ENCODE measurements at places on chromosomes 13 and 19.

DNA sequence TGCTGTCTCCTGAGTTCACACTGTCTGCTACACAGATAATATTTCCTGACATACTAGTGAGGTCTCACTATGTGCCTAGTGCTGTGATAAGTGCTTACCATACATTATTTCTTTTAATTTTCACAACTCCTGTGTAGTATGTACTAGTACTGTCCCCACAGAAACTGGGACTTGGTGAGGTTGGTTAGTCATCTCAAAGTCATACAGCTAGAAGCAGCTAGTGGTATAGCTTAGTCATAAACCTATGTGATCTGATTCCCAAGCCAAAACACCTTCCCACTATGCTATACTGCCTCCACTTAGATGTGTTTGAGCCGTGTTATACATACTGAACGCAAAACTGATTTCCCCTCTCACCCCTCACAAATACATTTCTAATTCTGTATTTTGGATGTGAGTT, 10.5 kb downstream of the MTMR6 start:
- peak; percentile 38 for DNase-seq

- peak; percentile 59 for DNase-seq
Measured at GRCh38 chr19:8004723-8005513, 523 bp downstream of the ELAVL1 start.

DNA sequence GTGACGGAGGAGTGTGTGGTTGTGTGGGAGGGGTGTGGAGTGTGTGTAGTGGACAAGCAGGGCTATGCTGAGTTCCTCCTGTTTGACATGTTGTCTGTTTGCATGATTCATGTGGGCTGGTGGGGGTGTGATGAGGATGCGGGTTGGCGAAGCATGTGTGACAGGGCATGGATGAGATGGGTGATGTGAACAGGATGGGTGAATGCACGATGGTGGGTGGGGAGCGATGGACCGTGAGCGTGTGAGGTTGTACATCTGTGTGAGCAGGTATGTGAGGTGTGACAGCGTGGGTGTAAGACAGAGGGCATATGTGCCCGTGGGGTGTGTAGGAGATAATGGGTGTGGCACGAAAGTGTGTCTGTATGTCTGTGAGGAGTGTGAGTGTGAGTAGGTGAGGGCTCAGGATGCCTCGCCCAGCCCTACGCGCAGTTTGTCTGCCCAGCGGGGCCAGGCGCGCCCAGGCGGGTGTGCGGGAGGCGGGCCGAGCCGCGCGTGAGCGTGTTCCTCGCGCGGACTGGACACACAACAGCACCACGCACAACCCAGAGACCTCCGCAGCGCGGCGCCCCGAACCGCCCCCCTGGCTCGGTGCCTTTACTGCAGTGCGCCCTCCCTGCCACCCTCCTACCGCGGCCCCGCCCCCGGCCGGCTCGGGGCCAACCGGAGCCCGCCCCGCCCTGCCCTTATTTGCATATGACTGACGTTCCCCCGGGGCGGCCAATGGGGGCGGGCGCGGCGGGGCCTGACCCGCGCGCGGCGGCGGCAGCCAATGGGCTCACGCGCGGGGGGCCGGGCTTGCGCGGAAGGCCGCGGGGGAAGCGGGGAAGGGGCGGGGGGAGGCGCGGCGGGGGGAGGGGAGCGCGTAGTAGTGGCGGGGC, 14.4 kb downstream of the CIC start:
- DNase-seq, result peak; percentile 92

DNA sequence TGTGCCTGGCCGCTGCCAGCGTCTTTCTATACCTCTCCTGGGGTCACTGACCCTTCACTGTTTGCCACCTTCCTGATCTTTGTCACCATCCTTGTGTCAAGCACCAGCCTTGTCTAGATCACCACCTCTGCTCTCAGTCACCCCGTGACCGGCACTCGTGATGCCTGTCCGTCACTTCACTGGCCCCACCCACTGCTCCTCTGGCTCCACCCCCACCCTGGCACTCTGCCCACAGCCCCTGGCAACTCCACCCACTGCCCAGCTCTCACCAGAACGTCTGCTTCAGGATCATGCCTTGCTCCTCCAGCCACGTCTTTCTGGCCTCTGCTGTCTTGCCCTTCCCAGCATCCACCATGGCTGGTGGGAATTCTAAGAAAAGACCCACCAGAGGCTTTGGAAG, 24.8 kb upstream of the PLA2G4C start:
- DNase-seq, result no peak

- no peak for DNase-seq
Measured at GRCh38 chr19:18687740-18688465, 4.4 kb downstream of the CRTC1 start.

DNA sequence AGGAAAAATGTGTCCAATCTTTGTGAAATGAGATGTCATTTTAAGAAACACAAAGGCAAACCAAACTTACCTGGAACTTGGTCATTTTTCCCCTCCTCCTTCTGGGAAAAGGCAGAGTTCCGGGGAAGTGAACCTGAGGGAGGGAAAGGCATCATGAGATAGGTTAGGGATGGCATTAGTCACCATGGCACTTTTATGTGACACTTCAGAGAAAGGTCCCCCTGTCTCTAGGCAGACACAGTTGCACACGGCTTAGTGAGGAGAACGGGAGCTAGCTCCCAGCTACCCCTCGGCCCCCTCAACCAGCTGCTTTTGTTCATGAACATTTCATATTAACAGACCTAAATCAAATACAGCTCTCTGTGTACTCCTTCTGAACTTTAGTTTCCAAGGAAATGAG, 1.5 kb downstream of the ZNF235 start:
- DNase-seq, result no peak

DNA sequence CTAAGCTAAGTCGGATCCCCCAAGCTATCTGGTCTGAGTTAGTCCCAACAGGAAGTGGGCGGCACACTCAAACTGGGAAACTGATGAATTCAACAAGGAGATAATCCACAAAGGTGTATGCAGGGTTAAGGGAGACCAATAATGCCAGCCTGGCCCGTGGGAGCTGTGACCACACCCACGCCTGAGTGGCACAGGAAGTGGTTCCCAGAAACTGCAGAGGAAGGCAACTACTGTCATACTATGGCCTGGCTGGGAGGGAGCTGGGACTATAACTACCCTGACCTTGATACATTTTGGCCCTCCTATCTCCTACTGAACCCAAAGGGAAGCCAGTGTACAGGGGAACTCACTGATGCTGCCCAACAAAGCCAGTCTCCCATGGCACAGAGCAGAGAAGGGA, 85.5 kb upstream of the TDRD3 start:
- no peak for DNase-seq

- DNase-seq, result peak; percentile 76
Measured at GRCh38 chr13:29909975-29910674, 59.7 kb upstream of the UBL3 start.

- DNase-seq, result peak; percentile 31
Measured at GRCh38 chr13:24288870-24289269, 20.5 kb upstream of the C1QTNF9 start.

DNA sequence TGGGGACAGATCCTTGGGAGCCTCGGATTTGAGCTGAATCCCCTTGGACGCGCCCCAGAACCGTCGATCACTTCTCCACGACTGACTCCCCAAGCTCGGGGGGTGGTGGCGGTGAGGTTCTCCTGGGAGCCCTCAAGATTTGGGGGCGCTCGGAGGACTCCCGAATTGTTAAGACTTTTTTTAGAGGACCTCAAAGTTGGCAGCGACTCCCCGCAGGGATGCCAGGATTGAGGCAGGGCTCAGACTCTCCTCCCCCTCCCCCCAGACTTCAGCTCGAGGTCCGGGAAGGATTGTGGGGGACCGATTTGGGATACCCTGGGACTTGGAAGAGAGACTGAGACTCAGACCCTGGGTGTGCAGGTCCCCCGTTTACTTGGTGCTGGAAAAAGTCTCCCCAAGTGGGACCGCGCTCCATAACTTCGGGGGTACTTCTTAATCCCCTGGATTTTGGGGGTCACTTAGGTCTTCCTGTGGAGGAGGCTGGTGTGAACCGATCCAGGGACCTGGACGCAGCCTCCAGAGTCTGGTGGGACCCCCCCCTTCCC, 665 bp downstream of the VASP start:
- peak; percentile 28 for DNase-seq

GRCh38 chr13:94708031-94708859, 4.1 kb downstream of the SOX21 start:
- no peak for DNase-seq

DNA sequence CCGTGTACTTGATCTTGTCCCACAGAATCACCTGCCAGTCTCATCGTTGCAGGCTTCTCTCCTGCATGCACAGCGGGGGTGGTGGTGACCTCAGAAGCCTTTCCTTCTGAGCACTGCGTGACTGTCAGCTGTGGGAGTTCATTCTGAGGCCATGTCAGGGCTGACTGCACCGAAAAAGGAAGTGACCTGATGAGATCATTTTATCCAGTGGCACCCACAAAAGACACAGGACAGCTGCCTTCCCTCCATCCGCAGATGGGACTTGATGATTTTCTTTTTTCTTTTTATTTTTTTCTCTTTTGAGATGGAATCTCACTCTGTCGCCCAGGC, 89.7 kb downstream of the RAB20 start:
- DNase-seq, result peak; percentile 87

DNA sequence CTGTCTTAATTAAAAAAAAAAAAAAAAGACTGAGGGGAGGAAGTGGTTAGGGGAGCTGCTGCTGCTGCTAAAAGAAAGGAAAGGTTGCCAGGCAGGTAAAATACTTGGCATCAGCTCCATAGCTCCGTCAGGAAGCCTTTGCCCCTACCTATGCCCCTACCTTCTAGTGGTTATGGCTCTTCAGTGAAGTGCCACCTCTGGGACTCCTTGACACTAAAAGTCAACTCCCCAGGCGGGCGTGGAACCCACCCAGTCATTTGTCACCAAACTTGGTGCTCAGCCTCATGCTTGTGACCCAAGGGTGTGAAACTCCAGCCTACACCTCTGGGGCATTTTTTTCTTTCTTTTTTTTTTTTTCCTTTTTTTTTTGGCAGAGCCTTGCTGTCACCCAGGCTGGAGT, 4.9 kb upstream of the NECTIN2 start:
- no peak for DNase-seq

- peak; percentile 54 for DNase-seq
Measured at GRCh38 chr13:25375727-25376358, 4.1 kb downstream of the ATP8A2 start.

DNA sequence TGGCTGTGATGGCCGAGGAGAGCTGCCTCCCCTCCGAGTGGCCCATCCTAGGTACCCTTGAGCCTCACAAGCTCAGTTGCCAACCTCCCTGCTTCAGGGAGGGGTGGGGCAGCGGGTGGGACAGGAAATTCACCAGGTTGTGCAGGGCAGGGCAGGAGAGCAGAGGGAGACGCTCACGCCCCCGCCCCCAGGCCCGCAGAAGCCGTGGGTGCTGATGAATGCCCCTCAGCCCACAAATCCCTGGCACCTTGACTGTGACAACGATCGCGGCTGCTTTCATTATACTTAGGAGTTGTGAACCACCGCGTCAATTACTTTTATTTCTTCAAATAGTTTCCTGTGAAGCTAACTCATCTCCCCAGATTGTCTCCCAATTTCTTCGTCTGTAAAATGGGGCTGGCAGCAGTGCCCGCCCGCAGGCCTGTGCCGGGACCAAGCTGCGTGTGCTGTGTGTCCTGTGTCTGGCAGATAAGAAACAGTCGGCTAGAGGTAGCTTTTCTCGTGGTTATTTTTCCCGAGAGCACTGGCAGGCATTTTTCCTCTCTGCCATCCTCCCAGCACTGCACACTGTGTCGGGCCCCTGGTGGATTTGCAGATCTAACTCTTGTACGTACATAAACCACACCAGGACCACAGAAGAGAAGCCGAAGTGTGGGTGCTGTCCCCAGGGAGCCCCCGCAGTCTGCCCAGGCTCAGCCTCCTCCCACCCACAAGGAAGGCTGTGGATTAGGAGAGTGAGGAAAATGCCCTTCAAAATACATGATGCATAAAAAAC, 7.9 kb upstream of the RASA3 start:
- DNase-seq, result no peak

DNA sequence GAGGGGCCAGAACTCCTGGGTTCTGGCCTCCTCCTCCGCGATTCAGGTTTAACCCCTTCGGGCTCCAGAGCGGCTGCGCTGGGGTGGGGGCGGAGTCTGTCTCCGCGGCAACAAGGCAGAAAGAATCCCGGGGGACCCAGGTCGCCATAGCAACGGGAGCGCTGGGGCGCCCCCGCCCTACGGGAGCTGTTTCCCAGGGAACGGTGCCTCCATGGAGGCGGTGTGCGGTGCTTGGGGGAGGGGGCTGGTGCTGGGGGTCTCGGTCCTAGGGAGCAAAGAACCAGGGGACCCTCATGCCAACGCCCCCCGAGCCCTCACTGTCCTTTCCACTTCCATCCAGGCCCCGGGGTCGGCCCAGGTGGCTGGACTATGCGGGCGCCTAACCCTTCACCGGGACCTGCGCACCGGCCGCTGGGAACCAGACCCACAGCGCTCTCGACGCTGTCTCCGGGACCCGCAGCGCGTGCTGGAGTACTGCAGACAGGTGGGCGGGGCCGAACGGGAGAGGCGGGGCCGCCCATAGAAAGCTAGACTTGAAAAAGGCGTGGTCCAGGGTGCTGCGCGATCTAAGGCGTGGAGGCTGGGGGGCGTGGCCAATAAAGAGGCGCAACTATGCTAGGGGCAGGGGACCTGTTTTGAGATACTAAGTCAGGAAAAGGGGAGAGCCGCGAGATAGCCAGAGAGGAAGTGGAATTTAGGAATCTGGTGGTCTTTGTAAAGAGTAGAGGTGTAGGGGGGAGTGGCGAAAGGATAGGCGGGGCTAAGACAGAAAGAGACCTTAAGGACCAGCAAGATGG, 1.2 kb downstream of the APLP1 start:
- DNase-seq, result peak; percentile 77

GRCh38 chr13:46641274-46642081, 88.5 kb downstream of the LRCH1 start:
- peak; percentile 45 for DNase-seq

DNA sequence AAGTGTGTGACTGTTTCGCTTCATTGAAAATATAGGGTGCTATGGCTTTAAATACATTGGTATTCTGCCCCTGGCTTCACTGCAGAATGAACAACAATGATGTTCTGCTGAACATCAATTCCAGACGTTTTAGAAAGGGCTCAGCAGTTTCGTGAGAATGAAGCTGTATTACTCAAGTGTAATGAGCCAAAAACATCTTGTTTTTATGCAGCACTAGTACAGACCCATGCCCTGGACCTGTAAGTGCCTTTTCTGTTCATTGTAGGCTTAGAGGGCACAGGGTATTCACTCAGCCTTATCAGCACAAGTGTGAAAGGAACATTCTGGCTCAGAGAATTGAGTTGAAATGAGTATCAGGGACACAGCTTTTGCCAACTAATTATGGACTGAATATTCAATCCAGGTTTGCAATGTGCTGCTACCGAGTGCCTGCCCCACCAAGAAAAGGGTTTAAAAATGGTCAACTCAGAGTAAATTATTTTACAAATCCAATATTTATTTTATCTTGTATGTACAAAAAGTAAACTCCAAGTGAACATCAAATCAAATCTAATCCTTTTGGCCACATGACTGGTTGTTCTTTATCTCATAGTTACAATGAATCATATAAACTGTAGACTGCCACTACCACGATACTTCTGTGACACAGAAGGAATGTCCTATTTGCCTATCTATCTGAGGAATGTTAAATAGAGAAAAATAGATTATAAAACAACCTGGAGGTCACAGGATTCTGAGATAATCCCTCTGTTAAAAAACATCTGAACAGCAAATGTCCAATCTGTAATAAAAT, 362.8 kb downstream of the NALCN start:
- peak; percentile 35 for DNase-seq

Measured in mesenchymal stem cell (in vitro differentiated cells and primary cell).